ENCODE measurements at places on chromosomes 5 and 9. TPM values are rescaled to one million over a fixed set of nuclear protein-coding genes. Genes with fewer than 3 reads are reported as not detected.

RICTOR gene
- total RNA-seq = 69.5 TPM

CD274 gene
- total RNA-seq = 3.8 TPM

VLDLR gene
- total RNA-seq = 43.2 TPM

ACTBL2 gene
- total RNA-seq = not detected

STOML2 gene
- total RNA-seq = 47.2 TPM

LEAP2 gene
- 2.1 TPM for total RNA-seq

NR3C1 gene
- 61.2 TPM for total RNA-seq

DBH gene
- total RNA-seq = not detected

ADCY2 gene
- total RNA-seq = 7.1 TPM

VDAC1 gene
- total RNA-seq = 100 TPM

FAXDC2 gene
- 20.0 TPM for total RNA-seq

ADAMTSL1 gene
- 54.2 TPM for total RNA-seq

All from aorta (tissue), 5 donors.